ENCODE measurements at places on chromosomes 16 and 17. TPM values are rescaled to one million over a fixed set of nuclear protein-coding genes. Genes with fewer than 3 reads are reported as not detected.
A peak's percentile ranks its signal among the peaks of the same experiment; 100 is the strongest.

- peaks cover 10% of the 10 kb centered on the region for H3K27me3 ChIP-seq
- no peak overlapping the region for H3K27ac ChIP-seq
- H3K36me3 ChIP-seq: peaks cover 8% of the 10 kb centered on the region
- DNase-seq: no peak
- no peak overlapping the region for H3K4me3 ChIP-seq
Observed at GRCh38 chr16:88764913-88765349, 20.1 kb downstream of the PIEZO1 start.

GRCh38 chr17:29885031-29885640 is 44.9 kb downstream of the SSH2 start:
- H3K27me3 ChIP-seq: no peaks in the 10 kb centered on the region
- H3K27ac ChIP-seq: no peak overlapping the region
- no peaks in the 10 kb centered on the region for H3K36me3 ChIP-seq
- DNase-seq: no peak

- H3K36me3 ChIP-seq: no peaks in the 10 kb centered on the region
- no peak for DNase-seq
- H3K4me3 ChIP-seq: no peak overlapping the region
- no peak overlapping the region for H3K27ac ChIP-seq
- no peaks in the 10 kb centered on the region for H3K4me1 ChIP-seq
Observed at GRCh38 chr16:21703589-21704174, 39.9 kb downstream of the OTOA start.

DNA sequence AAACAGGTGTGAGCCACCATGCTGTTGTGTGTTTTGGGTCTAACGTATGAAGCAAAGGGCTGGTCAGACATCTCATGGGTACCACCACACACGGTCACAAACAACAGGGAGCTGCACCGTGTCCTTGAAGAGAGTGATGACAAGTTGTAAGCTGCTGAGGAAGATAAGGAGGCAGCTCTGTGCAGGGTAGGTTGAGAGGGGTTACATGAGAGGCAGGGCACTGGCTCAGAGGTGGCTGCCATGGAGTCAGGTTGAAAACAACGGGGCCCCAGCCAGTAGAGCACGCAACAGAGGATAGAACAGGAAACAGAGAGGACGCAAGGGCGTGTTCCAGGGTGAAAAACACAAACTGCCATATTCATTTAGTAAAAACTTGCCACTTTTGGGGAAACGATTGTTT is 52.2 kb downstream of the TRARG1 start:
- H3K27ac ChIP-seq: no peak overlapping the region
- H3K27me3 ChIP-seq: no peaks in the 10 kb centered on the region
- H3K4me1 ChIP-seq: peaks cover 4% of the 10 kb centered on the region
- H3K36me3 ChIP-seq: no peaks in the 10 kb centered on the region

- H3K4me3 ChIP-seq: no peak overlapping the region
- peaks cover 4% of the 10 kb centered on the region for H3K27me3 ChIP-seq
- H3K27ac ChIP-seq: no peak overlapping the region
- peaks cover 18% of the 10 kb centered on the region for H3K4me1 ChIP-seq
- H3K36me3 ChIP-seq: peaks cover 52% of the 10 kb centered on the region
Observed at GRCh38 chr17:64073771-64074703, 53.6 kb upstream of the ICAM2 start.

The EPX gene
- total RNA-seq: not detected

The PPP1R1B gene
- not detected for total RNA-seq

- H3K36me3 ChIP-seq: no peaks in the 10 kb centered on the region
- DNase-seq: no peak
- peaks cover 19% of the 10 kb centered on the region for H3K4me1 ChIP-seq
- peak overlapping the region; percentile 18 for H3K4me3 ChIP-seq
- peaks cover 5% of the 10 kb centered on the region for H3K27me3 ChIP-seq
Observed at GRCh38 chr17:21085707-21086106, 41.1 kb upstream of the DHRS7B start.

DNA sequence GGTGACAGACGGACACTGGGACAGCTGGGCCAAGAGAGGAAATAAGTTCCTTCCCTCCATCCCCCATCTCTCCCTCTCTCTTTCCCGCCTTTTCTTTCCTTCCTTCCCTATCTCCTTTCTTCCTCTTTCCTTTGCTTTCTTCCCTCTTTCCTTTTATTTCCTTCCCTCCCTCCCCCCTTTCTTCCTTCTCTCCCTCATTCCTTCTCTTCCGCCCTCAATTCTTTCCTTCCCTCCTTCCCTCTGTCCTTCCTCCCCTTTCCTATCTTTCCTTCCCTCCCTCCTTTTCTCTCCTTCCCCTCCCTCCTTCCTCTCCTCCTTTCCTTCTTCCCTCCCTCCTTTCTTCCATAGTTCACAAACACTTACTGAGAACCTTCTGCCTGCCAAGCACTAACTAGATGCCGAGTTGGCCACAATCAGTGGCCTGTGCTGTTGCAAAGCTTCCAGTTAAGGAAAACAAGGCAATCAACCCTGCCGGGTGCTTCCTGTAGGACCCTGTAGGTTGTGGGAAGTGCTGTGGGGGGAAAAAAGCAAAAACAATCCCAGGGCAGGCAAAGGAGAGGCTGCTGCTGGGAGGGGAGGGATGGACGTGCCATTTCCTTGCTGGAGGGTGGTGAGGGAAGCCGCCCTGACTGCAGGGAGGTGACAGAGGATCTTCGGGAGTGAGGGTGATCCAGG is 31.7 kb downstream of the ABCC6 start:
- peaks cover 13% of the 10 kb centered on the region for H3K4me1 ChIP-seq
- H3K36me3 ChIP-seq: no peaks in the 10 kb centered on the region
- H3K4me3 ChIP-seq: no peak overlapping the region
- DNase-seq: peak; percentile 9

GRCh38 chr16:8905168-8905762 is 23.1 kb downstream of the LITAFD start:
- no peak overlapping the region for H3K4me3 ChIP-seq
- peaks cover 4% of the 10 kb centered on the region for H3K4me1 ChIP-seq
- H3K36me3 ChIP-seq: peaks cover 42% of the 10 kb centered on the region
- DNase-seq: no peak
- H3K27me3 ChIP-seq: peaks cover 4% of the 10 kb centered on the region

DNA sequence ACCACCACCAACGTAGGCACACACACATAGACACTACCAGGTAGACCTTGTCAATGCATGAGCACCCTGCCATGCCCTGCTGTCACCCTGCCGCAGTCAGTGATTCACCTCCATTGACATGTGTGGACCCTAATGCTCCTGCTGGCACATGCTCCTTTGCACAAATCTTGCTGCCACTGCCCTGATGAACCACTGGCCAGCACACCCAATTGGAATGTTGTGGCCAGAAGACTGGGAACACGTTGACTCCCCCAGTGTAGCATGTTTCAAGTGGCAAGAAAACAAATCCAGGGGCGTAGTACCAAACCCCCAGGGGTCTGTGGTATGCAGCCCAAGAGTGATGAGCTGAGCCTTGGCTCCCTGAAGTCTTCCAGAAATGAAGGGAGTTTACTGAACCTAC is 486.4 kb upstream of the KIF2B start:
- no peak for DNase-seq
- peaks cover 3% of the 10 kb centered on the region for H3K36me3 ChIP-seq
- peaks cover 3% of the 10 kb centered on the region for H3K27me3 ChIP-seq
- H3K4me3 ChIP-seq: no peak overlapping the region
- H3K4me1 ChIP-seq: no peaks in the 10 kb centered on the region

GRCh38 chr16:2160915-2161551 is 5.5 kb downstream of the TRAF7 start:
- no peak for DNase-seq
- H3K27ac ChIP-seq: no peak overlapping the region
- peaks cover 9% of the 10 kb centered on the region for H3K36me3 ChIP-seq
- no peak overlapping the region for H3K4me3 ChIP-seq
- peaks cover 31% of the 10 kb centered on the region for H3K4me1 ChIP-seq

The NPTX1 gene
- total RNA-seq: 0.10 TPM

- DNase-seq: no peak
- no peaks in the 10 kb centered on the region for H3K36me3 ChIP-seq
- H3K4me1 ChIP-seq: no peaks in the 10 kb centered on the region
- no peak overlapping the region for H3K27ac ChIP-seq
Observed at GRCh38 chr17:75719732-75720131, 1.5 kb upstream of the ITGB4 start.

The STX1B gene
- total RNA-seq: 5.5 TPM

GRCh38 chr17:9427465-9428315 is 147.9 kb downstream of the STX8 start:
- DNase-seq: no peak
- H3K4me1 ChIP-seq: no peaks in the 10 kb centered on the region
- H3K27me3 ChIP-seq: no peaks in the 10 kb centered on the region
- H3K4me3 ChIP-seq: no peak overlapping the region
- H3K27ac ChIP-seq: no peak overlapping the region
- peaks cover 4% of the 10 kb centered on the region for H3K36me3 ChIP-seq

GRCh38 chr16:74718741-74719610 is 18.3 kb upstream of the MLKL start:
- no peak overlapping the region for H3K27ac ChIP-seq
- no peaks in the 10 kb centered on the region for H3K36me3 ChIP-seq
- no peak for DNase-seq
- no peaks in the 10 kb centered on the region for H3K4me1 ChIP-seq

DNA sequence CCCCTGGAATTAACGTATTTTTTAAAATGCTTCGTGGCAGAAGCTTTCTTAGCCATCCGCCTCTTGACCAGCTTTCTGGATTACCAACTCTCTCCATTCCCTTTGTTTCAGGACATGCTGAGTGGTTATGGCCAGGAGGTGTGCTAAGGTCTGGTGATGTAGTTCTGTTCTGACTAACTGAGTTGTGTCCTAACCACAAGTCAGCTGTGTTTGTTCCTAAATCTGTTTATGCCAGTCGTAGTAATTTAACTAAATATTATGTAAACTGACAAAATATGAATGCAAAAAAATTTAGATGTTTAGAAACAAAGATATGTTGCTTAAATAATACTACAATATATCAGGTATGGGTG is 61.6 kb downstream of the MRTFB start:
- no peak for DNase-seq
- H3K27ac ChIP-seq: no peak overlapping the region
- no peaks in the 10 kb centered on the region for H3K4me1 ChIP-seq
- H3K27me3 ChIP-seq: peaks cover 3% of the 10 kb centered on the region

- no peak for DNase-seq
- H3K4me1 ChIP-seq: no peaks in the 10 kb centered on the region
- no peak overlapping the region for H3K27ac ChIP-seq
- H3K4me3 ChIP-seq: no peak overlapping the region
Observed at GRCh38 chr16:87527055-87527724, 34.4 kb upstream of the ZCCHC14 start.

DNA sequence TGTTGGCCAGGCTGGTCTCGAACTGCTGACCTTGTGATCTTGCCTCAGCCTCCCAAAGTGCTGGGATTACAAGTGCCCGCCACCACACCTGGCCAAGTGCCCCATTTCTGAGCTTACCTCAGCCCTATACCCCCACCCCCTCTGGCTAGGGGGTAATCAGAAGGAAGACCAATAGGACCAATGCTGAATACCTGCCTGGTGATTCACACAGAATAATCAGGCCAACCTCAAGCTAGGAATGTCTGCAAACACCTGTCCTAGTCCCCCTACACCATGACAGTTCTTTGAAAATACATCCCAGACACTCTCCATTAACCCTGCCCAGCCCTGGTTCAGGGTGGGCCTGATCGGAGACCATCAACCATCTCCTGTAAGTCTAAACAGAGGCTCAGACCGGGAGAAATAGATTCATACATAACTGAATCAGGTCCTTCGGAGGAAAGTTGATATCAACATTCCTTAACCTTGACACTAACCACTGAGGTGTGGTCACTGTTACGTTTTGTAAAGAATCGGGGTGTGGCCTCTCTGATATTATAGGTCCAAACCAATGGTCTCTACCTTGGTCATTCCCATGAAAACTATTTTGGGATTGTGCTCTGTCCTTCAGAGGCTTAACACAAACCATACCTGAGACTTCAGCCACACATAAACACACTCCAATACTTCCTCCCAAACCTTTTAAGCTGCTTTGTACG is 130.8 kb downstream of the GAS7 start:
- H3K27ac ChIP-seq: no peak overlapping the region
- DNase-seq: no peak
- H3K27me3 ChIP-seq: peaks cover 2% of the 10 kb centered on the region

GRCh38 chr16:86297391-86297790 is 212.9 kb upstream of the FOXF1 start:
- DNase-seq: no peak
- no peaks in the 10 kb centered on the region for H3K36me3 ChIP-seq
- peaks cover 3% of the 10 kb centered on the region for H3K27me3 ChIP-seq

DNA sequence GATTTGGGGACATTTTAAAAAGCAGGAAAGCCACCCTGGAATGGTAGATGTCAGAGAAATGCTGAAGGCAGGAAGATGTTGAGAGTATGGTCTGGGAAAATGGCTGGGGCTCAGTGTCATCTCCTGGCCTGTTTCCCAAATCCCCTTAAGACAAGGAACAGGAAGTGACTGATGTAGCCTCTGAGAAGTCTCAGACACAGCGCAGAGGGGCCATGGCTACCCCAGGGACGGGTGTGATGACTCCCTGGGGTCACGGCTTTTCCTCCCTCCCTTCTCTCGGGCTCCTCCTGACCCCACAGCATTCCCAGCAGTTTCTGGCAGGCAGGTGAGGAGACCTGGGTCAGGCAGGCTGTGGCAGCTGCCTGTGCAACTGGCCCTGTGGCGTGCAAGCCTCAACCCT is 45.4 kb downstream of the RAP1GAP2 start:
- no peaks in the 10 kb centered on the region for H3K36me3 ChIP-seq
- H3K4me1 ChIP-seq: peaks cover 7% of the 10 kb centered on the region
- no peak overlapping the region for H3K27ac ChIP-seq
- H3K27me3 ChIP-seq: peaks cover 1% of the 10 kb centered on the region
- no peak overlapping the region for H3K4me3 ChIP-seq

DNA sequence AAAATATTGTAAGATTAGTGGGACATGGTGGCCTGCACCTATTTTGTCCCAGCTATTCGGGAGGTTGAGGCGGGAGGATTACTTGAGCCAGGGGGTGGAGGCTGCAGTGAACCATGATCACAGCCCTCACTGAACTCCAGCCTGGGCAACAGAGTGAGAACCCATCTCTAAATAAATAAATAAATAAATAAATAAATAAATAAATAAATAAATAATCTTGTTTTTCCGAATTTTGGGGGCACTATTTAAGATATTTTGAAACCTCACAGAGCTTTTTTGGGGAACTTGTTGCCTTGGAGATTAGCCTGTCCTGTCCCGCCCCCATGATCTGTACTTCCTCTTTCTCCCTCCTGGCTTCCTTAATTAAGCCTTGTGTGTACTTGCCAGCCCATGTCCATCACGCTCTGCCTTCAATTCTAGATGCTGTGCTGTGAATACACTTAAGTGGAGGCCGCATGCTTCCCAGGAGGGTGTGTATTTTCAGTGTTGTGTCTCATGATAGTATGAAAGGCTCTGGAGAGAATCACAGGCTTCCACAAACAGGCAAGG is 4.4 kb downstream of the LGALS9 start:
- peaks cover 3% of the 10 kb centered on the region for H3K4me1 ChIP-seq
- H3K36me3 ChIP-seq: peaks cover 4% of the 10 kb centered on the region
- H3K27me3 ChIP-seq: peaks cover 6% of the 10 kb centered on the region
- DNase-seq: no peak
- no peak overlapping the region for H3K27ac ChIP-seq

The CEMP1 gene
- not detected for total RNA-seq

GRCh38 chr16:75024594-75024993 is 25.8 kb downstream of the ZNRF1 start:
- H3K4me1 ChIP-seq: peaks cover 34% of the 10 kb centered on the region
- no peak for DNase-seq
- H3K36me3 ChIP-seq: peaks cover 30% of the 10 kb centered on the region
- peak overlapping the region; percentile 68 for H3K27ac ChIP-seq
- peaks cover 6% of the 10 kb centered on the region for H3K27me3 ChIP-seq
- no peak overlapping the region for H3K4me3 ChIP-seq
